ENCODE measurements at places on chromosomes 3 and 15.

- DNase-seq: no peak
Measured at GRCh38 chr3:25432176-25432720, 4.2 kb downstream of the RARB start.

DNA sequence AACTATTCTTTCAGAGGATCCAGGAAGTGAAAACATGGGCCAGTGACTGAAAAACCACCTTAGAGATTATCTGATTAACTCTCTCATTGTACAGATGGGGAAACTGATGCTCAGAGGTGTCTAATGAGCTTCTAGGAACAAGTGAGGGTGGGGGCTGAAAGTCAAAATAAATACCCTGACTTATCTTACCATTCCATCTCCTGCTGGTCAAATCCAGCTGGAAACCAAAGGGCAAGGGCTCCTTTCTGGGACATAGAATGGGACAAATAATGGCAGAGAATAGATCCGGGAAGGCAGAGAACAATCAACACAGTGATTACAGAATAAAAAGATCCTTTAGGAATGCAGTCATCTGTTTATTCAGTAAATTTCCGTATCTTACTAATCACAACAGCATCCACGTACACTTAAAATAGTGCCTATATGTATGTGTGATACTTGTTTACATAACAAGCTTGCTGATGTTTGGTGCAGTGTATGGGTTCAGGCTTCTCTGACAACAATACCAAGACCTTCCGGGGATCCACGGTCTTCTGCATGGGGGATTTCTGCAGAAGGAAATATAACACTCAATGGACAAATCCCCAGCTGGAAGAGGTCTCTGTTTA, 173.2 kb downstream of the THSD4 start:
- no peak for DNase-seq

- no peak for DNase-seq
Measured at GRCh38 chr3:66884659-66885058, 113.4 kb upstream of the KBTBD8 start.

GRCh38 chr15:31379042-31379441, 52.4 kb downstream of the KLF13 start:
- no peak for DNase-seq

GRCh38 chr3:135271177-135272025, 476.3 kb downstream of the EPHB1 start:
- no peak for DNase-seq

DNA sequence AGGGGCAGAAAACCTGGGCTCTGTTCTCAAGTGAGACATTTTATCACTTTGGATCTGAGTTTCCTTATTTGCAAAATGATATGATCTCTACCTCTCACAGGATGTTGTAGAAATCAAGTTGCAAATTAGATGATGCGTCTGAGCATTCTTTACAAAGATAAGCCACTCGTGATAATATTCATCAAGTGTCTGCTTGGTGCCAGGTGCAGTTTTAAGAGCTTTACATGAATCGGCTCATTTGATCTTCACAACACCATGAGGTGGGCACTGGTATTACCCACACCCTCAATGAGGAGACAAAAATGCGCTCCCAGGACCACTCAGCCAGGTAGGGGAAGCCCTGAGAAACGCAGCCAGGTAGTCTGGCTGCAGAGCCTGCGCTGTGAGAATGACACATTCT, 59.1 kb upstream of the CA12 start:
- no peak for DNase-seq

GRCh38 chr3:10419637-10420232, 85.7 kb downstream of the ATP2B2 start:
- DNase-seq: peak; percentile 56

- no peak for DNase-seq
Measured at GRCh38 chr15:43508991-43509659, 8.3 kb upstream of the MAP1A start.

GRCh38 chr3:71010726-71011455, 572.6 kb downstream of the FOXP1 start:
- DNase-seq: no peak

DNA sequence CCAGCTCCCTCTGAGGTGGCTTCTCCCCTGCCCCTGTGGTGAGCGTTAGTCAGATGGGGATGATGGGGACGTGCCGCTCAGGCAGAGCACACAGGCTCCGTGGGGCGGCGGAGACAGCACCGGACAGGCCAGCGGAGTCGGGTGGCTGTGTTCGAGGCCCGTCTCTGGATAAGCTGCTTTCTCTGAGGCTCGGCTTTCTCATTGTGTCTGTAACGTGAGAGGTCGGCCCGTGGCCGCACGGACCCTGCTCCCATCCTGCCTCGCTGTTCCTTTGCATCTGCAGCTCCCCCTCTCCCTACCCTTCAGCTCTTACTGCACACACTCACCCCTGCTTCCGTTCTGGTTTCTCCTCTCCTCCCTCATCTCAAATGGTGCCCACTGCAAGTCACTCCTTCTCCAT, 62.5 kb downstream of the FAM43A start:
- DNase-seq: no peak

- no peak for DNase-seq
Measured at GRCh38 chr3:177467247-177467985, 270.1 kb upstream of the TBL1XR1 start.

DNA sequence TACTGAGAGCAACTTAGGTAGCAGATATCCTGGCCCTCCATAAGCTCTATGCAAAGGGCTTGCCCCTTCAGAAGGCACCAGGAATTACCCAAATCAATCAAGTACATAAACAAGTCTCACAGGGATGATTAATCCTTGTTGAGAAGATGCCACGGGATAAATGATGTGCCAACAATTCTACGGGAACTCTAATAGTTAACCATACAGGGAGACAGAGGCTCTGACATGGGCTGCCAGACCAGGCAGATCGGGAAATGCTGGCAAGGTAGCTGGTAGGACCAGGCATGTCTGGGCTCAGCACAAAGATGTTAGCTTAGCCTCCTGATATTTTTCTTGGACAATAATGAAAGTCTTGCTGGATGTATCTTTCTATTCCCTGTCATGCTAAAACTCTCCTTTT, 249.3 kb upstream of the THBS1 start:
- no peak for DNase-seq

DNA sequence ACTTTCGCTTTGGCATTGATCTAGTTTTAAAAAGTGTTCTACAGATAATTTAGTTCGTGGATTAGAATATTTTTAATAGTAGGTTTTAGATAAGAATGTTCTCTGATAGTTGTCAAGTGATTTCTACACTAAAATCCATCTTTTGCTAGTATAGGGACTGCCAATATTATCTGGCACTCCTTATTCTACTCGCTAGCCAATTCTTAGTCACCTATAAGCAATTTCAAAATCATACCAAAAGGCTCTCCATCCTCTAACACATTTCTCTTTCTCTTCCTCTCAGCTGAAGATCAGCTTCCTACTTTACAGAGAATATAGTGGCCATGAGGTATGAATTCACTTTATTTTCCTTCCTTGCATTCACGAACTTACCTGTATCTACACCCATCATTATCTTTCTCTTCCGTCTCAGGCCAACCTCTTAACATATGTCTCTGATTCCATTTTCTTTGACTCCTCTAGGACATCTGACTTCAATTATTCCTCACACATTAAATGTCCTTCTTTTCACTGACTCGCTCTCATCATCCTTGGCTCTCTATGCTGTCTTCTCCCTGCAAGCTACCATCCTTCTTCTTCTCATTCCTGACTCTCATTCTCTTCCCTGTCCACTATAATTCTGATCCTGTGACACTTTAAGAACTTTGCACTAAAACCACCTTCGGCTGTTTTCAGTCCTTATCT, 35.5 kb downstream of the C3orf80 start:
- DNase-seq: no peak

DNA sequence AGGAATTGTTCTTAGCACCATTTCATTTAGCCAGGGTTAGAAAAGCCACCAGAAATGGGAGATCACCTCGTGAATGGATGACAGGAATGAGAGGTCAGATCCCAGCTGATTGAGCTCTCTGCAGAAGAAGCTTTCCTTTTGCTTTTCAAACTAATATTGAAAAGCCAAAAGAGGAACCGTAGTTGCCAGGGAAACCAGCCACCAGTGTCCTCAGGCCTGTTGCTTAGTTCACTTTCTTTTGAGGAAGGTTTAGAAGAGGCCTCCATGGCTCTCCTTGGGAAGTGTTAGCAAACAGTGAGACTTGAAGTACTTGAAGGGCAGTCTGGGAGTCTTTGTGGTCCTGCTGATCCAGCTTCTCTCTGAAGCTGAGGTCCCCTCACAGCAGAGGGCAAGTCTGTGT, 7.4 kb upstream of the CCK start:
- no peak for DNase-seq

GRCh38 chr15:44219073-44219472, 24.0 kb upstream of the FRMD5 start:
- DNase-seq: no peak

DNA sequence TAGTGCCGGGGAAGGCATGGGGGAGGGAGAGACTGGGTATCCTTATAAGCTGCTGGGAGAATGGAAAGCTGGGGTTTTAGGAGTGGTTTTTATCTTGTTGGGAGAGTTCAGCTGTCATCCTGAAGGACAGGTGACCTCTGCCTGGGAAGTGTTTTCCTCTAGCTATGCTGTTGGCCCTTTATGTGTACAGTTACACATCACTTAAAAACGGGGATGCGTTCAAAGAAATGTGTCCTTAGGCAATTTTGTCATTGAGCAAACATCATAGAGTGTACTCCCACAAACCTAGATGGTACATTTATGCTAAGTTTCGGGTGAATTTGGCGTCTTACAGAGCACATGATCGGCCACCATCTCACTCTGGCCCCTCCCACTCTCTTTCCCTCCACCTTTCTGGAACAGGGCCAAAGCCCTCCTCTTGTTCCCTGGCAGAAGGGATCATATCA, 164.3 kb upstream of the NUDT16 start:
- no peak for DNase-seq

DNA sequence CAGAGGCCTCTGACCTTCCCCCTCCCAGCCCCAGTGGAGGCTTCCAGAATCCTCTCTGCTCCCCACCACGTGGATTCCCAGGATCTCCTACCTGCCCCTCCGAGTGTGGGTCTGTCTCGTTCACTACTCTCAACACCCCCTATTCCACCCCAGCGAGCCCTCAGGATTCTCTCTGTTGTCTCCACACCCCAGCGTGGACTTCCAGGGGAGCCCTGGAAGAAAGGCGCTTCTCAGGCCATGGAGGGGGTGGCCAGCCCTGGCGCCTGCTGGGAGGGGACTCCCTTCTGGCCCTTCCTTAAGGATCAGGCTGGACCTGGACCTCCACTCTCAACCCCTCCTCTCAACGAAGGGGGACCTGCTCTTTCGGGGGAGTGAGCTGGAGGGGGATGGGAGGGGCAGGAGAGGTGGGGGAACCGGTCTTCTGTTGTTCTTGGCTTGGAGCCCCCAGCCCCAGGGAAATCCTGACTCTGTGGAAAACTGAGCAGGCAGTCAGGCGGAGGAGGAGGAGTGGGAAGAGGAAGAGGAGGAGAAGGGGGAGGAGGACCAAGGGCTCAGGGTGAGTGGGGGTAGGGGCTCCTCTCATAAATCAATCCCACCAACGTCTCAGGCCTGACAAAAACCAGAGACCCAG, 32.9 kb downstream of the EPHB3 start:
- DNase-seq: no peak

GRCh38 chr3:105798381-105798934, 70.4 kb downstream of the CBLB start:
- DNase-seq: no peak

- peak; percentile 60 for DNase-seq
Measured at GRCh38 chr15:37824717-37825382, 109.6 kb upstream of the TMCO5A start.

GRCh38 chr3:99810403-99810802, 7.3 kb upstream of the CMSS1 start:
- no peak for DNase-seq

- no peak for DNase-seq
Measured at GRCh38 chr3:161336661-161337060, 34.7 kb downstream of the SPTSSB start.

DNA sequence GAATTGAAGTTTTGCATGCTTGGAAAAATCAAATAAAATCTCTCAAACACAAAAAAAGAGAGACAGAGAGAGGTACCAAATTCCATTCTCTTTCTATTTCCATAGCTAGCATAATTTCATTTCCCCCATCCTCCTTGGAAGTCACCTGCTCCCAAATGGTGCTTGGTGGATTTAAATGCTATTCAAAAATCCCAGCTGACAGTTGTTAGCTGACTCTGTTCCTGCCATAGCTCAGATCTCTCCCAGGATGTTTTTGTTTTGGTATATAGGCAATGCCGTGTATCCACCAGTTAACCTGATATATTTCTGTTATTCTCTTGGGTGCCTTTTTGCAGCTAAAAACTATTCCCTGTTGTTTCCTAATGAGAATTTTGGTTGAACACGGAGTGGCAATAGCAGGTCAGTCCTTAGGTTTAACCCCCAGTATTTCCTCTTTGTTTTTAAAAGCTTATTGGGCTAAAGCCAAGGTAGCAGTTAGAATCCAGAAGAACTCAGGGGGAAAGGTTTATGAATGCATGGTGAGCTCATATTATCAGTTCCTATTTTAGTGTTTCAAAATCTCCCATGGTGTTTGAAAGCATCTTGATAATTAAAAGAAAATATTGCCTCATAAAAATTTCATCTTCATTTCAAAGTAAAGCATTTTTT, 240.0 kb upstream of the GBE1 start:
- no peak for DNase-seq

DNA sequence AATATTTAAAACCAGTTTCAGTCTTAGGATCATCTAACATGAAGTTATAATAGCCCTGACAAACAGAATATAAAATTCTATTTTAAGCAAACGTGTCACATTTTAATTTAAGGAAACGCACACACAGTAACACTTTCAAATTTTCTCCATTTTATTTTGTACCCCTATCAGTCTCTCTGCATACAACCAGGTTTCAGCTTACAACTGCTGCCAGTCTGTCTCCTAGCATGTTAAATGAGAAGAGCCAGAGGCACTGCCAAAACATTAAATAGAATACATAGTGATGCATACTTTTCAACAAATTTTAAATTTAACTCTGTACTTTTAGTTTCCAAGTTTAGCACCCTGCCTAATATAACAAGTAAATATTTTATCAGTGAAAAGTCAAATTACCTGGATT, 60.8 kb downstream of the UACA start:
- no peak for DNase-seq

- no peak for DNase-seq
Measured at GRCh38 chr3:50263478-50264382, 5.2 kb upstream of the SEMA3B start.

- DNase-seq: no peak
Measured at GRCh38 chr3:169002689-169003088, 660.8 kb downstream of the MECOM start.
